Astrocyte (in vitro differentiated cells and primary cell): ENCODE measurements at places on chromosomes 16 and 17.

- DNase-seq: no peak
These were observed 9.8 kb downstream of the CBFA2T3 start for GRCh38 chr16:88966986-88967829.

DNA sequence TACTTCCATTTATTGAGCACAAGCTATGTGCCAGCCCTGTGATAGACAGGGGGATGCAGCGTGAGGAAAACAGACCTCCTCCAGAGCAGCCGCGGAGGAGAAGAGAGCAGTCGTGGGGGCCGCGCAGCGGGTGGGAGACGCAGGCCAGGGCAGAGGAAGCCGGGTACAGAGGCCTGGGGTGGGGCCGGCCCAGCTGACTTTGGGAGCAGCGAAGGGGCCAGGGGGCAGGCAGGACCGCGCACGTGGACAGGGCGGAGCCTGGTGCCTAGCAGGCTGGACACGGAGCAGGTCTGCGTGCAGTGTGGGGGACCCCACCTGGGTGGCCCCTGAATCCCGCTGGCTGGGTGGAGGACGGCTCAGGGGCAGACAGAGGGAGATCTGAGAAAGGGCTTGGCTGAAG, 46.2 kb downstream of the ZFPM1 start:
- DNase-seq: no peak

GRCh38 chr17:38533866-38534497, 71.8 kb downstream of the SRCIN1 start:
- no peak for DNase-seq

DNA sequence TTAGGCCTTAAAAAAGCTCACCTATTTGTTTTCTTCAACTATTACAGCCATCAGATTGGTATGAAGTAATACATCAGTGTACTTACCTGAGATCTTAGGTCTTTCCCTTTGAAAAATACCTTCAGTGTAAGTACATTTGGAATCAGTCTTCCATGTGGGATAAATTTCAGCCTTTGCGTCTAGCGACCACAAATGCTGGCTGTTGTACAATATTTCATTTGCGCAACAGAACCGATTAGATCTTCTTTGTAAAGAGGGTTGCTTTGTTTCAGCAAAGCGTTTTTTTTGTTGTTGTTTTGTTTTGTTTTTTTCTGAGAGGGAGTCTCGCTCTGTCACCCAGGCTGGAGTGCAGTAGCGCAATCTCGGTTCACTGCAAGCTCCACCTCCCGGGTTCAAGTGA, 394.0 kb downstream of the CPPED1 start:
- DNase-seq: no peak

GRCh38 chr16:86449446-86450095, 60.8 kb upstream of the FOXF1 start:
- no peak for DNase-seq

- no peak for DNase-seq
These were observed 16.3 kb downstream of the CARHSP1 start for GRCh38 chr16:8852534-8852933.

DNA sequence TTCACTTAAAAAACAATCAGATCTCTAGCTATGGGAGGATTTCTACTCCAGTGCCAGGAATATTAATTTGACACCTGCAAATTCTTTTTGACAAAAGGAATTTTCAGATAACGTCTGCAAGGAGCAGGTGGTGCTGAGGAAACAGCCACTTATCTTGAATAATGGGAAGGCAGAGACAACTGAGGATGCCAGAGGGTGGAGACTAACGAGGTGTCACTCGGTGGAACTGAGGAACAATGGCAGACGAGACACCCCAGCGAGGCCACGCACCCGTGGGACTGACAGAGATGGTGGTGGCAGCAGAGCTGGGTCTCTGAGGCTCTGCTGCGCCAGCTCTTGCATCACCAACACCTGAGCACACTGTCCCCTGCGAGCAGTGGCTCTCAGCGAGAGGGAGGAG, 42.2 kb downstream of the VAC14 start:
- no peak for DNase-seq

DNA sequence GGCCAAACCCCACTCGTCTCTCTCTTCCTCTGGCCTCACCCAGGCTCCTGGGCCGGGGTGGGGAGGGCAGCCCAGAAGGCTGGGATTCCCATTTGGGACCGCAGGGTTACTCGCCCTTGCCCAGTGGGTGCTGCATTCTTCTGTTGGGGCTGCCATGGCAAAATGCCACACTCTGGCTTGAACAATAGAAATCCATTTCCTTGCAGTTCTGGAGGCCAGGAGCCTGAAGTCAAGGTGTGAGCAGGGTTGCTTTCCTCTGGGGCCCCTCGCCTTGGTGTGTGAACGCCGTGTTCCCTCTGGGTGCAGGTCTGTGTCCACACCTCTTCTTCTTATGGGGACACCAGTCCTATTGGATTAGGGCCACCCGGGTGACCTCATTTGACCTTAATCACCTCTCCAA, 105.8 kb upstream of the GSE1 start:
- no peak for DNase-seq

DNA sequence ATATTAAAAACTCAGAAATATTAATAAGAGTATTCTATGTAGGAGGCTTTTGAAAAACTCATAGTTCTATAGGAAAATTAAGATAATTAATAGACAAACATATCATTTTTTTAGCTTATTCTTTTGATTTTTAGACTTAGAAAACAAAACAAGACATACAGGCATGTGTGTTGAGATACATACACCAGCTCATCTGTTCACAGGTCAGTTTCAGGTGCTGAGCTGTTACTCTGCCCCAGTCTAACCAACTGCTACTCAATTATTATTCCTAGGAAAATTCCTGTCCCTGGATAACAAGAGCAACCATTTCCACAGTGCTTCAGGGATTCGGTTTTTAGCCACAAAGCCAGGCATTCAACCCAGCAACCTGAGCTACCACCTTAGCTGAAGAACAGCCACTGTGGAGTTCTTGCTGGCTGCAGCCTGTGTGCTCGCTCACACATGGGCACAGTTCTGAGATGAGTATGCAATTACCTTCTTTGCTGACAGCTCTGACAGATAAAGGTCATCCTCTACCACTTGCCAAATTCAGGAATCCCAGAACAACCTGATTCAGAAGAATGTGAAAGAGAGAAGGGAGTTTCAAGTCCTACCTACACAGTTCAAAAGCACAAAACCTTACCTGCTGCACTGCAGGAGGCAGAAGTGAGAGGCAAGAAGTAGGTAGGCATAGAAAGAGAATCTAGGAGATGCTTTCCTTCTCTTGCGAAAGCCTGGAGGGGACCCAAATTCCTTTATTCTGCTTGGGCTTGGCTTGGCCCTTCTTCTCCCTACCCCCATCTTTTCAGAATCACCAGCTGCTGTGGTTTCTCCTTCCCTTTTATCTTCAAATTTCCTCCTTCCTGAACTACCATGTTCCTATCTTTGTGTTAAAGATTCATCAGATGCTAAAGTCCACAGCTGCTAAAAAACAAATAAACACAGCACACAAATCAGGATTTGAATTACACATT, 62.7 kb downstream of the TEX2 start:
- peak; percentile 65 for DNase-seq

GRCh38 chr17:13460261-13461000, 141.3 kb downstream of the HS3ST3A1 start:
- no peak for DNase-seq

- DNase-seq: peak; percentile 33
These were observed 34.6 kb downstream of the PRMT7 start for GRCh38 chr16:68345351-68345810.

DNA sequence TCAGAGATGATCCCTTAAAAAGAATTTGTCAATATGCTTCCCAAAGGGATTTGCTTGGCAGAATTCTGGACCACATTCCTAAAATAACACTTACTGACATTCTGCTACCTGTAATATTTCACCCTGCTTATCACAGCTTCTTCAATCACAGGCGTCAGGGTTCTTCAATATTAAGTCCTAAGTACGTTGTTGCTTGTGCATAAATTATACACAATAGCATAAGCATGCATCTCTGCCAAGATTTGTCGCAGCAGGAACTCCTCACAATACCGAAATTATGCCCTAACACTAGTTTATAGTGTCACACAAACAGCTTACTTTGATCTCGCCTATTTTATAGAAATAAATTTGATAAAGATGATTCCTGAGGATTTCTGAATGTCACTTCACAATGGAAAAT, 48.9 kb downstream of the UBE2G1 start:
- no peak for DNase-seq

GRCh38 chr17:74206332-74206818, 2.9 kb downstream of the RPL38 start:
- no peak for DNase-seq
